SJCRH30 (cell line): ENCODE measurements at places on chromosomes 7 and 10. TPM values are rescaled to one million over a fixed set of nuclear protein-coding genes. Genes with fewer than 3 reads are reported as not detected.

- H3K36me3 ChIP-seq: no peaks in the 10 kb centered on the region
- no peak overlapping the region for H3K4me3 ChIP-seq
- H3K4me1 ChIP-seq: no peaks in the 10 kb centered on the region
- DNase-seq: no peak
Observed at GRCh38 chr10:114009281-114009996, 34.2 kb upstream of the ADRB1 start.

Gene HOXA9
- total RNA-seq: 0.10 and 0.30 TPM in 2 replicates

Gene NPFFR1
- not detected in 2 replicates for total RNA-seq

Gene WDFY4
- total RNA-seq: not detected in 2 replicates

Gene UROS
- total RNA-seq: 40.3 and 41.0 TPM in 2 replicates
